ENCODE measurements at places on chromosomes 11 and 22. TPM values are rescaled to one million over a fixed set of nuclear protein-coding genes. Genes with fewer than 3 reads are reported as not detected.

The MS4A6E gene
- not detected for total RNA-seq

The PDE2A gene
- 0.26 TPM for total RNA-seq

The INSC gene
- total RNA-seq, result 0.13 TPM

The FERMT3 gene
- 281 TPM for total RNA-seq

The KCNQ1OT1 gene
- total RNA-seq, result 0.24 TPM

The GPHA2 gene
- not detected for total RNA-seq

The RTN4RL2 gene
- total RNA-seq, result 0.57 TPM

The GAB4 gene
- not detected for total RNA-seq

GRCh38 chr11:130561441-130561881 lies 113.0 kb downstream of the ADAMTS15 start:
- no peak for DNase-seq
- no peak overlapping the region for H3K27ac ChIP-seq
- H3K27me3 ChIP-seq, result no peaks in the 10 kb centered on the region

GRCh38 chr22:35840302-35840739 lies 122.6 kb downstream of the APOL5 start:
- H3K27me3 ChIP-seq, result peaks cover 30% of the 10 kb centered on the region
- DNase-seq, result no peak
- H3K4me3 ChIP-seq, result no peak overlapping the region
- H3K27ac ChIP-seq, result no peak overlapping the region
- no peaks in the 10 kb centered on the region for H3K4me1 ChIP-seq
- no peaks in the 10 kb centered on the region for H3K36me3 ChIP-seq

GRCh38 chr11:47131136-47131535 lies 45.5 kb downstream of the ARFGAP2 start:
- no peaks in the 10 kb centered on the region for H3K36me3 ChIP-seq
- no peak for DNase-seq
- H3K27me3 ChIP-seq, result no peaks in the 10 kb centered on the region

DNA sequence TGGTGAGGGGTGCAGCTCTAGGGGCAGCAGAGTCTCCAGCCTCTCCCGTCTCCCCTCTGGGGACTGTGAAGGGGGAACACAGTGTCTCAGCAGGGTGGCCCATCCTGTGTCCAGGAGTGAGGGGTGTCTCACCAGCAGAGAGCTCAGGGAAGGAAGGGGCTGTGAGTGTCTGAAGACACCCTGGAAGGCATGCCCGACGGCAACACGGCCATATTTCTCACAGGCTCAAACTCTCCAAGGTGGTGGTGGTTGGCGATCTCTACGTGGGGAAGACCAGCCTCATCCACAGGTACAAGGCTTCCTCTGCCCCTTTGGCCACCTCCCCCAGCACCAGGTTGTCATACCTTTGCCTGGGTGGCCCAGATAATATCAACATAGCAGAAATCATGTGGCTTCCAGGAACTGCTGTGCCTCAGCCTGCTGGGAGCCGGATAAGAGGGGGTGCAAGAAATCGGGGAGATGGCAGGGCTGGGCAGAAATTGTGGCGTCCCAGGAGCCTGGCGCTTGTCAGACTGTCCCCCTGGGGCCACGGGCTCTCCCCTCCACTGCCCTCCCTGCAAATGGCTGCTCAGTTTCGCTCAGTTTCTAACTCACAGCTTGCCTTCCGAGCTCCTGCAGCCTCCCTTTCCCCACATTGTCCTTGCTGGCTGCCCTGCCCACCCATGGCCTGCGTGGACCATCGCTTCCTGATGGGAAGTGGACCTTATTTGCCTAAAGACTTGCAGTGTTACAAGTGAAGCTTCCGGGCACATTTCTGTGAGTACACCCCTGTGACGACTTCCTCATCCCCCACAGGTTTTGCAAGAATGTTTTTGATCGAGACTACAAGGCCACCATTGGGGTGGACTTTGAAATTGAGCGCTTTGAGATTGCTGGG lies 7.2 kb downstream of the RAB36 start:
- peak overlapping the region; percentile 22 for H3K4me3 ChIP-seq
- peak overlapping the region; percentile 89 for H3K27ac ChIP-seq

DNA sequence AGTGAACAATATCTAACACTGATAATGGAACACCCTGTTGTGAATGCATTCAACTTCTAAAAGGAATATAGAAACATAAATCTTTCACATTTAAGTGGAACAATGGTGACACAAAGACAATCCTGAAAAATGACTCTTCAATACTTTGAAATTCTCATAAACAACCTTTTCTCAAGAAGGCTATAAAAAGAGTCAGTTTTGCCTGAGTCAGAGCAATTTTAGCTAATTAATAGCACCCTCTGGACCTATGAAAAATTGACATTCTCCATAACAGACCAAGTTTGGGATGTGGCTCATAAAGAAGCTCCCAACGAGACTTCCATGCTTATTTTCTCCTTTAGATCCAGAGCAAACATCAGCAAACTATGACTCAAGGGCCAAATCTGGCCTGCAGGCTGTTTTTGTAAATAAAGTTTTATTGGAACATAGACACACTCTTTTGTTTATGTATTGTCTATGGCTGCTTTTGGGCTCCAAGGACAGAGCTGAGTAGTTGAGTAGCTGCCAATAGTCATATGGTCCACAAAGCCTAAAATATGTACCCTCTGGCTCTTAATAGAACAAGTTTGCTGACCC lies 108.0 kb downstream of the MAML2 start:
- peaks cover 27% of the 10 kb centered on the region for H3K4me1 ChIP-seq
- peak overlapping the region; percentile 58 for H3K27ac ChIP-seq
- H3K27me3 ChIP-seq, result no peaks in the 10 kb centered on the region
- no peak overlapping the region for H3K4me3 ChIP-seq
- H3K36me3 ChIP-seq, result peaks cover 18% of the 10 kb centered on the region
- DNase-seq, result no peak

GRCh38 chr11:79017811-79018210 lies 423.0 kb downstream of the TENM4 start:
- no peaks in the 10 kb centered on the region for H3K4me1 ChIP-seq
- no peak overlapping the region for H3K27ac ChIP-seq
- DNase-seq, result no peak
- no peaks in the 10 kb centered on the region for H3K36me3 ChIP-seq

- no peak for DNase-seq
- H3K4me3 ChIP-seq, result no peak overlapping the region
- no peaks in the 10 kb centered on the region for H3K27me3 ChIP-seq
- peaks cover 4% of the 10 kb centered on the region for H3K4me1 ChIP-seq
- H3K36me3 ChIP-seq, result peaks cover 4% of the 10 kb centered on the region
Observed at GRCh38 chr11:96001037-96001436, 77.1 kb upstream of the MTMR2 start.

- DNase-seq, result peak; percentile 66
- peaks cover 11% of the 10 kb centered on the region for H3K36me3 ChIP-seq
- peak overlapping the region; percentile 45 for H3K4me3 ChIP-seq
Observed at GRCh38 chr22:29016067-29016938, 45.3 kb downstream of the C22orf31 start.

DNA sequence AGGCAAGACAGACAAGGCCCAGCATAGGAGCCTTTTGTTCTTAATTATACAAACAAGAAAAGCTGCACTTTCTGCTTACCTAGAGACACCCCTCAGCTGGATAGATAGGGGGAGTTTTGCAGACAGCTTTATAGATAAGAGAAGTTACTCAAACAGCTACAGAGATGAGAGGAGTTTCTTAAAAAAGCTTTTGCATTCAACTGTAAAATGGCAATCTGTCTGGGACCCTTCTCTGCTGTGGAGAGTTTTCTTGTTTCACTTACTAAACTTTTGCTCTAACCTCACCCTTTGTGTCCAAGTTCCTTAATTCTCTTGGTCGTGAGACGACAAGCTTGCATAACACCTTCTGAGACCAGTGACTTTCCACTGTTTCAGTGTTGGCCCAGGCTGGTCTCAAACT lies 103.8 kb upstream of the CHORDC1 start:
- no peaks in the 10 kb centered on the region for H3K27me3 ChIP-seq
- H3K36me3 ChIP-seq, result no peaks in the 10 kb centered on the region
- no peak overlapping the region for H3K27ac ChIP-seq
- H3K4me1 ChIP-seq, result no peaks in the 10 kb centered on the region
- H3K4me3 ChIP-seq, result no peak overlapping the region

DNA sequence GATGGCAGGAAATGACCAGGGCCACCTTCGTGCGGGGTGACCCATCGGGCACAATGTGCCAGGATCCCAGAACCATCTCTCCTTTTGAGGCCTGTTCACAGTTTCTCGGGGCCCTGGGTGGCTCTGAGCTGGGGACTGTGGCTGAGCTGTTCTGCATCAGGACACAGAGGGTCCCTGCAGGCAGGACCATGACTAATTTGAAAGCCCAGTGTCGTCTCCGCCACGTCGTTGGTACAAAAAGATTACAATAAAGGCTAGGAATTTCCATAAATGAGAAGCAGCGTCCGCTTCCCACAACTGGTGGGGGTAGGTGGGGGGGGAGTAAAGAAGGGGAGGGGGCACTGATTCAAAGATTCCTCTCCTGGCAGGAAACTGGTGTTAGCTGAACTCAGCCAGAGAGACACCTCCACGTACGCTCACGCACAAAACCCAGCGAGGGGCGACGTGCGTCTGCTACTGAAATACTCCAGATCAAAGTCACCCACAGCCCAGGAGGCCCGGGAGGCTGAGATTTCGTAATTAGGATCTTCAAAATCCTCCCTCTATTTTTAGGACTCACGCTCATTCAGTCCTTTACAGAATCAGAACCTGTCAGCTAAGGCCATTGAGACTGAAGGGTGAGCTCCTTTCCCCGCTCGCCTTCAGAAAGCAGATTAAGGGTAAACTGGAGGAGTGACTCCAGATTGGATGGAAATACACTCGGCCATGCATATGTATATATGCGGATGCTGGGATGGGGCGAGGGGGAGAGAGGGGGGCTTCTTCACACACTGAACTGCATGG lies 11.0 kb downstream of the MN1 start:
- no peak overlapping the region for H3K4me3 ChIP-seq
- H3K27ac ChIP-seq, result no peak overlapping the region

DNA sequence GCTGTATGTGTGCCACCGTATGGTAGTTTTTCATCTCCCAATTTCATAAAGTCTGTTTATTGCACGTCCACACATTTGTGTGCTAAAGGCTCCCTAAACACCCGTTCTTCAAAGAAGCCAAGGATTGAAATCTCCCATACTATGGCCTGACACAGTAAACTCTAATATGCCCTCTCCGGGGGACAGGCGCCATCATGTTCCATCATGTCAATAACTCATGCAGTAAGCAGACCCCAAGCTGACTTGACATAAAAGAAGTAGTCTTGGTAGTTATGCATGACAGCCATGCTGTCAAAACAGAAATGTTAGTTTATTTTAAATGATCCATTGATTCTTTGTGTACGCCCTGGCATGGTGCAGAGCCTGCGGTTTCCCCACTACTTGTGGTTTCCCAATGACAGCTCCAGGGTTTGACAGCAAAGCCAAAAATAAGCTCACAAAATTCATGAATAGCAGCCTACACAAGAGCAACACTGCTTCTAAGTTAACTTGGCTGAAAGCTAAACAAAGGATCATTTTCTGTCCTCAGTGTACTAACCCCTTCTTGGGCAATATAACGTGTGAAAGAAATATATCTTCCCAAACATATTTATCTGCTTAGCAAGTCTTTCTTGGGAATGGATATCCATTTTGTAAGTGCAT lies 56.5 kb upstream of the CABP7 start:
- H3K36me3 ChIP-seq, result peaks cover 25% of the 10 kb centered on the region
- H3K4me1 ChIP-seq, result peaks cover 4% of the 10 kb centered on the region
- H3K27ac ChIP-seq, result no peak overlapping the region
- H3K4me3 ChIP-seq, result no peak overlapping the region
- DNase-seq, result no peak
- H3K27me3 ChIP-seq, result no peaks in the 10 kb centered on the region

DNA sequence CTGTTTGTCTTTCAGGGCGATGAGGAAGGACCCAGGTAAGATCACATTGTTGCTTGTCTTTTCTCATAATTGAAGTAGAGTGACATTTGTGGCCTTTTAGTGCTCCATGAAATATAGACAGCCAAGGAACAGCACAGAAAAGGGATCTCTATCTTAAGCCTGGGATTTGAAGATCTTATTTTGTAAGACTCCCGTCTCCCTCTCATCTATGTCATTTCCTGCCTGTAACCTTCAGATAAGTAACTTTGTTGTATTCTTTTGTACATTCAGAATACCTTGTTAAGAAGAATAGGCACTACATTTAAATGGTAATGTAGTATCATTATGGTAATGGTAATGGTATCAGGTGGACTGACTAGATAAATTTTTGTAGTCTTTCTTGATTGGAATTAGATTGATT lies 72.8 kb downstream of the TRIM44 start:
- no peak overlapping the region for H3K4me3 ChIP-seq
- no peak for DNase-seq
- peaks cover 38% of the 10 kb centered on the region for H3K36me3 ChIP-seq

DNA sequence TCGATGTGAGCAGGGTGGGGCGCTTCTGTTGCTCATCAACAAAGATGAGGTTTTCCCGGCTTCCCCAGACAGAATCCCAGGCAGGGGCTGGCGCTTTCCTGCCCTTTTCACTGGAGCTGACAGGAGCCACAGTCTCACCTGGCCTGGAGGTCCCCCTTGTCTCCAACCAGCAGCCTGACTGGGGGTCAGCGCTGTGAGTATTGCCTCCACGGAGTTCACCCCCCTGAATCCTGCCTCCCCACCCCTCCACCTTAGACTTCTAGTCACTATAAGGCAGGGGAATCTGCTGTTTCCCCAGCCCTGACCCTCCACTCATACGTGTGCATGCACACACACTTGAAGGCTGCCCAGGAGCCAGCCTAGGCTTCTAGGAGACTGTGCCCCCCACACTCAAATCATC lies 58.8 kb upstream of the LYVE1 start:
- no peaks in the 10 kb centered on the region for H3K27me3 ChIP-seq
- no peak for DNase-seq
- no peak overlapping the region for H3K27ac ChIP-seq

GRCh38 chr11:87116185-87116584 lies 78.5 kb downstream of the TMEM135 start:
- no peak for DNase-seq
- no peaks in the 10 kb centered on the region for H3K4me1 ChIP-seq
- H3K4me3 ChIP-seq, result no peak overlapping the region
- H3K27ac ChIP-seq, result no peak overlapping the region
- H3K36me3 ChIP-seq, result no peaks in the 10 kb centered on the region
- no peaks in the 10 kb centered on the region for H3K27me3 ChIP-seq

DNA sequence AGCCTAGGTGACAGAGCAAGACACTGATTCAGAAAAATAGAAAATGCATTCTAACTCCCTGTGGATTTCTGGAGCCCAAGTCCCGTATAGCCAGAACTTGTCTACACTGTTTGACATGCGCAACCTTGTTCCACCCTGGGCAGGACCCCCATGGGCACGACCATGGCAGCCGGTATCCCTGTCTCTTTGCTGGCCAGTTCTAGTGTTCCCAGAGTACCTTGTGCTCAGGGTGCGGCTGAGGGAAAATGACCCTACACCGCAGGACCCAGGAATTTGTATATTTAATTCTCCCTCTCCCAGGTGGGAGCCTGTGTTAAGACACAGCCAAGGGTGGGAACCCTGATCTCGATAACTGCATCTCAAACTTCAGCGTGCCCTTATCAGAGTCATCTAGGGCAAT lies 36.7 kb upstream of the RIC3 start:
- H3K36me3 ChIP-seq, result no peaks in the 10 kb centered on the region
- H3K27me3 ChIP-seq, result peaks cover 19% of the 10 kb centered on the region
- DNase-seq, result no peak
- no peak overlapping the region for H3K4me3 ChIP-seq
- H3K27ac ChIP-seq, result no peak overlapping the region
- no peaks in the 10 kb centered on the region for H3K4me1 ChIP-seq

All from activated CD8-positive, alpha-beta T cell treated with anti-CD3 and anti-CD28 coated beads, Interleukin-2, amount 10 ng/mL, durations not matched to agents 7 days and 5 days (primary cell).